Upper lobe of left lung (tissue), 6 donors: ENCODE measurements at places on chromosomes 4 and X. TPM values are rescaled to one million over a fixed set of nuclear protein-coding genes. Genes with fewer than 3 reads are reported as not detected.

DNA sequence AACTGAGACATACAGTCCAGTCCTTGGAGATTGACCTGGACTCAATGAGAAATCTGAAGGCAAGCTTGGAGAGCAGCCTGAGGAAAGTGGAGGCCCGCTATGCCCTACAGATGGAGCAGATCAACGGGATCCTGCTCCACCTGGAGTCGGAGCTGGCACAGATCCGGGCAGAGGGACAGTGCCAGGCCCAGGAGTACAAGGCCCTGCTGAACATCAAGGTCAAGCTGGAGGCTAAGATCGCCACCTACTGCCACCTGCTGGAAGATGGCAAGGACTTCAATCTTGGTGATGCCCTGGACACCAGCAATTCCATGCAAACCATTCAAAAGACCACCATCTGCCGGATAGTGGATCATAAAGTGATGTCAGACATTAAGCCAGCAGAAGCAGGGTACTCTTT lies 20.4 kb upstream of the FRMPD3 start:
- H3K4me1 ChIP-seq, result no peaks in the 10 kb centered on the region
- H3K27me3 ChIP-seq, result no peaks in the 10 kb centered on the region
- no peak overlapping the region for H3K27ac ChIP-seq
- H3K4me3 ChIP-seq, result no peak overlapping the region
- H3K36me3 ChIP-seq, result no peaks in the 10 kb centered on the region
- no peak for DNase-seq

DNA sequence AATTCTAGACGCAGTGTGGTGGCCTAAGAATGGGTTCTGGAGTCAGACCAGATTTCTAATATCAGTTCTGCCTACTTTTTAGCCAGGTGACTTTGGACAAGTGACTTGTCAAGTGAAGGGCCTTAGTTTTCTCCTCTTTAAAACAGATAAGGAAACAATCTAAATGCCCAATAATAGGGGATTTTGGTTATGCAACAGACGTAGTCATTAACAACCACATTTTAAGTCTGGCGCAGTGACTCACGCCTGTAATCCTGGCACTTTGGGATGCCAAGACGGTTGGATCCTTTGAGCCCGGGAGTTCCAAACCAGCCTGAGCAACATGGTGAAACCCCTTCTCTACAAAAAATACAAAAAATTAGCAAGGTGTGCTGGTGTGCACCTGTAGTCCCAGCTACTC lies 2.1 kb upstream of the ZMYM3 start:
- no peaks in the 10 kb centered on the region for H3K27me3 ChIP-seq
- no peak overlapping the region for H3K4me3 ChIP-seq
- H3K4me1 ChIP-seq, result peaks cover 12% of the 10 kb centered on the region
- H3K27ac ChIP-seq, result no peak overlapping the region
- no peak for DNase-seq

DNA sequence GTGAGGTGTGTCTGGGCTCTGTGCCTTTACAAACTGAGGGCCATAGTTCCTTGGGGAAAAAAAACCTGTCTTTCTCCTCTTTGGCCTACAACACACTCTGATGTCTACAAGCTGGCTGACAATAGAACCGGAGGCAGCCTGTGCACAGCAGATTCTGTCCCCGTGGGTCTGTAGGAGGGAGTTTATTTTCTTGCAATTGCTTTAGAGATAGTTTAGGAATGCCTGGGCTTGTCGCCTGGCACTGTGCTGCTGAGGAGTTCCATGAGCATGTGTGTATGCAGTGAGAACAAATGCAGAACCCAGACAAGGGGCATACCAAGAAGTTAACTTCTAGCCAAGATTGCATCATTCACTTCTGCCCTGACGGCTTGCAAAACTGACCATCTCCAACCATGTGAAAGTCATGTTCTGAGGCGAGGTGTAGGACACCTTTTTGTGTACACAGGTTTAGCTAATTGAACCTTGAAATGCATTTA lies 54.1 kb downstream of the CCNI start:
- H3K27me3 ChIP-seq, result no peaks in the 10 kb centered on the region
- peaks cover 16% of the 10 kb centered on the region for H3K4me1 ChIP-seq
- H3K4me3 ChIP-seq, result no peak overlapping the region
- DNase-seq, result no peak
- H3K27ac ChIP-seq, result peak overlapping the region; percentile 38
- H3K36me3 ChIP-seq, result peaks cover 20% of the 10 kb centered on the region

GRCh38 chr4:99668472-99668871 lies 10.8 kb upstream of the C4orf54 start:
- no peaks in the 10 kb centered on the region for H3K4me1 ChIP-seq
- no peak overlapping the region for H3K4me3 ChIP-seq
- no peak overlapping the region for H3K27ac ChIP-seq
- H3K27me3 ChIP-seq, result no peaks in the 10 kb centered on the region
- DNase-seq, result no peak

GRCh38 chrX:54891573-54891972 lies 29.1 kb upstream of the TRO start:
- no peak overlapping the region for H3K27ac ChIP-seq
- H3K4me1 ChIP-seq, result no peaks in the 10 kb centered on the region
- no peaks in the 10 kb centered on the region for H3K27me3 ChIP-seq
- no peak overlapping the region for H3K4me3 ChIP-seq
- no peak for DNase-seq

Gene RBMXL3
- not detected for total RNA-seq

Gene ARSJ
- 17.6 TPM for total RNA-seq

Gene NXF2
- not detected for total RNA-seq
